ENCODE measurements at places on chromosomes 3 and 15. TPM values are rescaled to one million over a fixed set of nuclear protein-coding genes. Genes with fewer than 3 reads are reported as not detected.

DNA sequence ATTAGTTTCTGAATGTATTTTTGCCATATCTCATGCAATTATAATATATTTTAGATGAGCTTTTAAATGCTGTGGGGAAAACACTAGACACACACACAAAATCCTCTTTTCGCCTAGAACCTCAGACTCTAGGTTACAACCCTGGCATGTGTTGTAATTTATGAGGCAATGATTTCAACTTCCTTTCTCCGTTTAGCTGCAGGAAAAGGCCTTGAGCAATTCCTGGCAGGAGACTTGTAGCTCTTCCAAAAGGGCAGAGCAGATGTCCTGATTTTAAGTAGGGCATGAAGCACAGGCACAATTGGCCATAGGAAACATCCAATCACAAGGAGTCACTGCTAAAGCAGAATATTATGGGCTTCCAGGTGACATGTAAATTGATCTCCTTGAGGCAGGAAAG is 82.0 kb downstream of the GPR156 start:
- DNase-seq = peak; percentile 67

The TMEM40 gene
- 0.32 TPM for total RNA-seq

DNA sequence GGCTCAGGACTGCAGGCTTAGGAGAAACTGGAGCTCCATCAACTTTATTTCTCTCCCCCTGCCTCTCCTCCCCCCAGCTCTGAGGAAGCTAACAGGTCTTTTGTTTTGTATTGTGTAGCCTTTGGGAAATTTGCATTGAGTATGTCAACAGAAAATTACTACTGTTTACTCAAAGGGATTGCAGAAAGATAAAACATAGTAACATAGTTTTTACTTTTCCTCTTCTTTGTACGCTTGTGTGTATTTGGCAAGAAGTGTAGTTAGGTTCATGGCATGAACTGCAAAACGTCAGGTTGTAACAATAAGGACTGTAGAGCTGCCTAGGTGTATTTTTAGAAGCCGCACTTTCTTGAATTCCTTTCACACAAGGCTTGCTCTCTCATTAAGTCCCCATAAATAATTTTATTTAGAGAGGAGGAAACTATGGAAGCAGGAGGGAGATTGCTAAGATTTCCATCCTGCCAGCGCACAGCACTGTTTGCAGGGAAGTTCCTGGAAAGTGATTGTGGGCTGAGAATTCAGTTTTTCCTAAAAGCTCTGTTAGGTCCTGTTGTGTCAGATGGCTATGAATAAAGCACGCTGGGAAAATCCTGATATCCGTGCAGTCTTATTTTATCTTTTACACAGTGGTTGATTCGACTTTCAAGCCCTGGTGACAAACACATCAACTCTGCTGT is 21.1 kb upstream of the SATB1 start:
- no peak for DNase-seq

The FOXL2 gene
- total RNA-seq = 6.4 TPM

The TERC gene
- total RNA-seq = 12.6 TPM

The SEMA3G gene
- not detected for total RNA-seq

- no peak for DNase-seq
Observed at GRCh38 chr15:82971218-82971984, 14.6 kb upstream of the RAMAC start.

The ISLR gene
- total RNA-seq = 1.7 TPM

The AHSG gene
- total RNA-seq = not detected

The SH2D7 gene
- total RNA-seq = not detected

The SNX22 gene
- total RNA-seq = 0.13 TPM

GRCh38 chr3:188861842-188862744 is 309.7 kb upstream of the TPRG1 start:
- no peak for DNase-seq

DNA sequence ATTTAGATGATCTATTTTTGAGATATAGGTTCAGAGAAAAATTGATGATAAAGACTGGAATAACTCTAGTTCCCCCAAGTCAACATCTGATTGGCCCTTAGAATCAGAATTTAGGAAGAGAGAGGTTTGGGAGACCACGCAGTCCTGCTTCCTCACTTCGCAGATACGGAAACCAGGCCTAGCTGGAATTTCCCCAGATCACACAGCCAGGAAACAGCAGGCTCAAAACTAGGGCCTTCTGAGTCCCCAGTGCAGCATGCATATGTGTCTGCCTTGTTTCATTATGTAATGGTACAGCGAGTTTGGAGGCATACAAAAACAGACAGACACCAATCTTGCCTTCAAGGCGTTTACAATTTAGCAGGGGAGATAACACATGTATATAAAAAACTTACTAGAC is 177.1 kb upstream of the ICE2 start:
- DNase-seq = no peak

DNA sequence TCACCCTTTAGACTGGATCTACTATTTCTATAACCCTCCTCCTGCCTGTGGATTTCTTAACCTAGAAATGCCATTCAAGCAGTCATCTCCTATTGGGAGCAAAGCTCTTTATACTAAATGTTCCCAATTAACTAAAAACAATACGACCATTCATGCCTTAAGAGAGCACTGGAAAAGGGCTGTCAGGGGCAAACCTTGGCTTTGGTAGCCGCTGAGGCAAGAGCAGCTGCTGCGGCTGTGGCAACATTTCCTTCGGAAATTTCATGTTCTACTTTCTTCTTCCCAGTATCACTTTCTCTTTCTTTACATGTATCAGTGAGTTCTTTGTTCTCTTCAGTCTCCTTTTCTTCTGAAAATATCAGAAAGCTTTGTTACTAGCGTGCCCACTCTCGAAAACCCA is 56.3 kb upstream of the CSPG5 start:
- DNase-seq = no peak

- peak; percentile 89 for DNase-seq
Observed at GRCh38 chr3:72270072-72270681, 485.2 kb upstream of the PROK2 start.

DNA sequence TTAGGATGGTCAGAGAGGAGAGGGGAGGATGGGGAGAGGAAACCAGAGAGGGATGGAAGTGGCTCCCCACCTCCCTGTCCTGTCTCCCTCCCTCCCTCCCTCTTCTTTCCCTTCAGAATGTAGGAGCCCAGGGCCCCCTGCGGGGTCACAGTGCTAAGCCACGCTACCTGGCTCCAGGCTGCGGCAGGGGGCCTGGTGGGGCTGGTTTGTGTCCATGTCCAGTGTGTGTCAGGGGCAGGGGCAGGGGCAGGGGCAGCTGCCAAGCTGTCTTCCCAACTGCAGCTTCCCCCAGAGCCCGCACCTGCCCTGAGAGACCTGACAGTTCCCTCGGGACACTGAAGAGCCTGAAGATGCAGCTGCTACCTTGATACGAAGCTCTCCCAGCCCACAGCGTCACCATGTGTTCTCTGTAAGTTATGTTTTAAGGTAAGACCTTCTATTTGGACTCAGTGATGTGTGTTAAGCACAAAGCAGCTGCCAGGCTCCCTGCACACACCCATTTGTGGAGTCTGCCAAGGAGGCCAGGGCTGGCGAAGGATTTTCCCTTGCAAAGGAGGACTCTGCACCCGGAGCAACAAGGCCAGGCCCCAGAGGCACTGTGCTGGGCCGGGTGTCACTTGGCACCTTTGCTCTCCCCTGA is 121.8 kb upstream of the SMAD3 start:
- no peak for DNase-seq

The PRRT3 gene
- 7.8 TPM for total RNA-seq

DNA sequence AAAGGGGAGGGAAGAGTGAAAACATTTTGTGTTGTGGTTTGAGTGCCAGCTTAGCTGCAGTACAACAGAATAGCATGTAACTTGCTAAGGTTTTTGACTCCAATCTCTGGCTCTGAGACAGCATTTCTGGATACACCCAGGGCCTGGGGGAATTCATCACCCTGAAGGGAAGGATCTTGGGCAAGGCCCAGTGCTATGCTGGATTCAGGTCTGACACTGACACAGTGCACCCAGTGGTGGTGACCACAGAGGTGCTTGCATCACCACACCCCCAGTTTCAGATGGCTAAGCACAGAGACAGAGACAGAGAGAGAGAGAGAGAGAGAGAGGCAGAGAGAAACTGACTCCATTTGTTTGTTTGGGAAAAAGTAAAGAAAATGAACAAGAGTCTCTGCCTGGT is 74.1 kb upstream of the KBTBD8 start:
- no peak for DNase-seq

The FAN1 gene
- 15.7 TPM for total RNA-seq

GRCh38 chr15:82535566-82536408 is 4.5 kb downstream of the RPS17 start:
- no peak for DNase-seq

DNA sequence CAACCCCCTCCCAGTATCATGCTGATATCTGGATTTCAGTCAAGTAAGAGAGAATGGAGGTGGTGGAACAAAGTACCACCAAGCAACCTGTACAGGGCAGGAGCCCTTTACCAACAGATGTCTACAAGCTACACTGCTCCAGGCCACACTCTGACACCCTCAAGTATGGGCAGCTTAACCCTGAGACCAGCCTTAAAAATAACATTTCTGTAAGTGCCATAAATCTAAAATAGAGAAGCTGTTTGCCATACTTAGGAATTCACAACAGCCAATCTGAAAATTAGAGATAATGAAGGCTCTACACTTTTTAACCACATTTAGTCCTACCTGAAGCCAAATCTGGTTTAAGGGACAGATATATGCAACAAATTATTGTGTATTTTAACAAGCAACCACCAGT is 59.7 kb downstream of the C3orf70 start:
- no peak for DNase-seq

GRCh38 chr3:185215873-185216606 is 37.8 kb downstream of the EHHADH start:
- no peak for DNase-seq

The GRK7 gene
- not detected for total RNA-seq

DNA sequence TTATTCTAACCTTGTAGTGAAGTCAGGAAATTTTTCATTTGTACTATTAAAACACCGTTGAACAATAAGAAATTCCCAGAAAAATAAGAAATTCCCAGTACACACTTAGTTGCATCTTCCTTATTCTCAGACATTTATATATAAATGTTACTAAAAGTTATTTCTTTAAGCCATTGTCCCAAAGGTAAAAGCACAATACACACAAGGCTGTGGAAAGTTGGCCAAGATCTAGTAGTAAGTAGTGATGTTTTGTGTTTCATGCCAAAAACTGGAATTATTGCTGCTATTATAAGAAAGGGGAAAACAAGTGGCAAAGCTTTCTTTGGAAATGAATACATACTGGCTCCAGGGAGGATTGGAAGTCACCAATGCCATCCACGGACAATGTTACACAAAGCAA is 802.5 kb upstream of the DPPA4 start:
- no peak for DNase-seq

GRCh38 chr15:58698887-58699641 is 50.4 kb downstream of the ADAM10 start:
- DNase-seq = no peak

The UBR1 gene
- 30.1 TPM for total RNA-seq

The UBE2E1 gene
- total RNA-seq = 86.4 TPM

GRCh38 chr15:96123028-96123400 is 207.5 kb upstream of the NR2F2 start:
- DNase-seq = no peak

GRCh38 chr3:42900226-42901072 is 5.5 kb upstream of the ZNF662 start:
- no peak for DNase-seq

- DNase-seq = no peak
Observed at GRCh38 chr3:117433427-117433826, 723.8 kb downstream of the TUSC7 start.

DNA sequence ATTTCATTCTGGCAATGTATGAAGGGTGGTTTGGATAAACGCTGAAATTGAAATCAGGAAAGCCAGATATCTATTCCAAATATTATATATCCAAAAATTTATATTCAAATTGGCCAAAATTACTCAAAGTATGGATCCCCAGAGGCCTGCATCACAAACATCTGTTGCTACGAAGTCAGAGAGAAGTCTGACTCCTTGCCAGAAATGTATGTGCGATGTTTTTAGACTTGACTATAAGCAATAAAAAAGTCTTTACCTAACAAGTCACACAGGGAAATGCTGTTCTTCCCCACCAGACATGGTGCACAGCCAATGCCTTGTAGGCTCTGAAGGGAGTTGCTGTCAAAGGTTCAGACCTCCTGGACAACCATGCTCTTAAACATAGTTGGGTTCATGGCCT is 533.1 kb downstream of the OTOL1 start:
- no peak for DNase-seq

The AMT gene
- total RNA-seq = 1.5 TPM

The CACNA1D gene
- total RNA-seq = not detected

- DNase-seq = no peak
Observed at GRCh38 chr3:94904156-94904674, 841.4 kb downstream of the NSUN3 start.

DNA sequence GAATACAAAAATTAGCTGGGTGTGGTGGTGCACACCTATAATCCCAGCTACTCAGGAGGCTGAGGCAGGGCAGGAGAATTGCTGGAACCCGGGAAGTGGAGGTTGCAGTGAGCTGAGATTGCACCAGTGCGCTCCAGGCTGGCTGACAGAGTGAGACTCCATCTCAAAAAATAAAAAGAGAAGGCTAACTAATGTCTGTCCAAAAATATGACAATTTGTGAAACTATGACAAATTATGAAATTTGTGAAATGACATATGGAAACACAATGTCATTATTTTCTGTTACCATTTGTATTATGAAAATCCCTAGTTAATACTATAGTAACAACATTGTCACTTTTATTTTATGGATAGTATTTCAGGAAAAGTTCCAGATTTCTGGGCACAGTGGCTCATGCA is 1306.3 kb upstream of the EPHA6 start:
- no peak for DNase-seq

The GOLGA8O gene
- 0.34 TPM for total RNA-seq

- no peak for DNase-seq
Observed at GRCh38 chr15:40355976-40356585, 1.9 kb upstream of the DISP2 start.

The SCN11A gene
- not detected for total RNA-seq

GRCh38 chr15:51878446-51879386 is 49.3 kb downstream of the TMOD3 start:
- DNase-seq = peak; percentile 68

GRCh38 chr3:118802325-118803095 is 232.1 kb downstream of the IGSF11 start:
- no peak for DNase-seq

- DNase-seq = no peak
Observed at GRCh38 chr15:71601038-71601834, 209.1 kb upstream of the NR2E3 start.

DNA sequence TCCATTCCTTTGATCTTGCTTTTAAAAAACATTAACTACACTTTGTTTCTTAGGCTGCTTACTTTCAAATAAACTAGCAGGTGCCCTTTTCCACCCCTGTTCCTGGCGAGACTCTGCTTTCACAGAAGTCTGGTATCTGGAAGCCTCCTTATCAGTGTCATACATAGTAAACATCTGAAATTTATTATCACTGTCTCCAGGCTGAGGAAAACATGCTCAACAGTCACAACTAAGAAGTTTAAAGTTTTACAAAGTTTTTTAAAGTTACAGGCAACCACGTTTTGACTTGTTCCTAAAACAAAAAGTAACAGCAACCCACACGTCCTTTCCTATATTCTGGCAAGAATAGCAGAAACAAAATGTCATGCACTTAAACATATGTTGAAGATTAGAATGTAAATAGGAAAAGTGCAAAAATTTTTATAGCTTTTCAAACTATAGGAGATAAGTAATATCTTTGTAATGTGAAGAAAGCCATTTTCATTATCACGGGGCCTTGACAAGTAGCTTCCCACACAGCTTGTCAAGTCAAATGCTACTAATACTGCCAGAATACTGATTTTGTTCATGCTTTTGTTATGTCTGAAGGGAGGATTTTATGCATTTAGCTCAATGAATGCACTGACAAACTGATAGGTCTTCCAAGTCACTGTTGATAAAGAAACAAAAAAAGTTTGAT is 275.2 kb upstream of the KCNMB2 start:
- DNase-seq = no peak

Data from HFFc6 (cell line).